ENCODE measurements at places on chromosomes 1 and 21. TPM values are rescaled to one million over a fixed set of nuclear protein-coding genes. Genes with fewer than 3 reads are reported as not detected.

GRCh38 chr1:156659661-156659987, 17.6 kb downstream of the NES start:
- peak overlapping the region; percentile 26 for H3K27ac ChIP-seq
- H3K4me3 ChIP-seq, result peak overlapping the region; percentile 30
- no peak for DNase-seq
- no peaks in the 10 kb centered on the region for H3K36me3 ChIP-seq

TIPRL gene
- total RNA-seq, result 37.2 TPM

CFAP74 gene
- 0.10 TPM for total RNA-seq

DNA sequence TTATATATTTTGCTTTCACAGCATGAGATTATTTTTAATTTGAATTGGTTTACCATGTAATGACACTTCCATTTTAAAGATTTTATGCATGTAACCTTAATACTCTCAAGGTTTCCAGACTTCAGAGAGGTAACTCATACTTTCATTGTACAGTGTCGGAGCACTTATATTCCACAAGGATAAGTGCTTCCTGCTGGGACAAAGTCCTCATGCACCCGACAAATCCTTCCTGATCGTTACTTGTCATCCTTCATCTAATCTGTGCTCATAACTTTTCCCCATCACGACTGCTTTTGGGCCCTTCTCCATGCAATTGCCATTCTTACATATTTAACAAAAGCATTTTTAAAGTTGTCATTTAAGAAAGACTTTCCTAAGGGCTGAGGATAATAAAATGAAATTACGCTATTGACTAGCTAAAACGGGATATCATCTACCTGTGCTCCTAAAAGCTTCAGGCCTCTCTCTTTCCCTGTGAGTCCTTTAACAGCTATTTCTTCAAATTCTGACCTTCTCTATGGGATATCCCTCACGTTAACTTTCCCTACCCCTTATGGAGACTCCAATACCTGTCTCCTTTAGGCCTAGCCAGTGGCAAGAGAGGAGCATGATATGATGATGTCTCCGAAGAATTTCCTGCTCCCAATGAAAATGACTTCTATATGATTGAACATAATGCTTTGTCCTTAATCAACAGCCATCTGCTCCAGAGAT, 59.3 kb downstream of the NCAM2 start:
- no peak for DNase-seq
- H3K4me1 ChIP-seq, result no peaks in the 10 kb centered on the region
- no peak overlapping the region for H3K27ac ChIP-seq
- no peaks in the 10 kb centered on the region for H3K36me3 ChIP-seq
- H3K27me3 ChIP-seq, result no peaks in the 10 kb centered on the region

DNA sequence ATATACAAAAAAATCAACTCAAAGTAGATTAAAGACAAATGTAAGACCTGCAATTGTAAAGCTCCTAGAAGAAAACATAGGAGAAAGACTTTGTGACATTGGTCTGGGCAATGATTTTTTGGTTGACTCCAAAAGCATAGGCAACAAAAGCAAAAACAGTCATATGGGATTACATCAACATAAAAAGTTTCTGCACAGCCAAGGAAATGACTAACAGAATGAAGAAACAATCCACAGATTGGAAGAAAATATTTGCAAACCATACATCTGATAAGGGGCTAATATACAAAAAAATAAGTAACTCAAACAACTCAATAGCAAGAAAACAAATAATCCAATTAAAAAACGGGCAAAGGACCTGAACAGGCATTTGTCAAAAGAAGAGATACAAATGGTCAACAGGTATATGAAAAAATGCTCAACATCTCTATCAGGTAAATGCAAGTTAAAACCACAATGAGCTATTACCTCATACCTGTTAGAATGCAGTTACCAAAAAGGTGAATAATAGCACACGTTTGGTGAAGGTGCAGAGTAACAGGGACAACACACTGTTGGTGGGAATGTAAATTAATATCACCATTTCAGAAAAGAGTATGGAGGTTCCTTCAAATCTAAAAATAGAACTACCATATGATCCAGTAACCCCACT, 173.7 kb upstream of the COA6 start:
- H3K36me3 ChIP-seq, result no peaks in the 10 kb centered on the region
- H3K4me1 ChIP-seq, result no peaks in the 10 kb centered on the region
- no peak overlapping the region for H3K27ac ChIP-seq

DNA sequence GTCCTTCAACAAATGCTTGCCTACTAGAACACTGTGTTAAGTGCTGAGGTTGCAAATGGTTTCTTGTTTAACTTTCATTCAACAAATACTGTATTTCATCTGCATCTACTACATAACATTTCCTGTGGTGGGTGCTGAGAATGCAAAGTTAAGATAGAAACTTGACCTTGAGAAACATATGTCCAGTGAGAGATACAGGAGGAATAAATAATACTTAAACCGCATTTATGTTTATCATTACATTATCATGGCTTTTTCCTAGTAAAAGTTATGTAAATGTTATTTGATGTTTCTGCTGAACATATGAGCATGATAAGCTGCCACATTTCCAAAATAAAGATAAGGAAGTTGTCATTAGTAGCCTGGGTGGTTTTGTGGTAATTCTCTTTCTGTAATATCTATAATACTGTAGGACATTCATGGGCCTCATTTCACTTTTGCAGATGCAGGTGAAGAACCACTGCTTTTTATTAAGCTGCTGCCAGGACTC, 590.4 kb downstream of the PLPP3 start:
- no peaks in the 10 kb centered on the region for H3K4me1 ChIP-seq
- H3K4me3 ChIP-seq, result no peak overlapping the region
- H3K27ac ChIP-seq, result no peak overlapping the region
- DNase-seq, result no peak

SMIM34 gene
- not detected for total RNA-seq

GRCh38 chr1:50135716-50136115, 27.0 kb downstream of the ELAVL4 start:
- no peaks in the 10 kb centered on the region for H3K36me3 ChIP-seq
- DNase-seq, result no peak
- no peak overlapping the region for H3K27ac ChIP-seq
- H3K4me1 ChIP-seq, result no peaks in the 10 kb centered on the region
- H3K27me3 ChIP-seq, result no peaks in the 10 kb centered on the region
- H3K4me3 ChIP-seq, result no peak overlapping the region

GPX7 gene
- 1.8 TPM for total RNA-seq

- H3K36me3 ChIP-seq, result no peaks in the 10 kb centered on the region
- H3K27me3 ChIP-seq, result no peaks in the 10 kb centered on the region
Measured at GRCh38 chr1:2583331-2583791, 3.2 kb upstream of the PRXL2B start.

GRCh38 chr1:28560886-28561285, 8.0 kb downstream of the TRNAU1AP start:
- no peak overlapping the region for H3K4me3 ChIP-seq
- no peaks in the 10 kb centered on the region for H3K36me3 ChIP-seq
- no peaks in the 10 kb centered on the region for H3K27me3 ChIP-seq
- no peaks in the 10 kb centered on the region for H3K4me1 ChIP-seq
- no peak for DNase-seq
- H3K27ac ChIP-seq, result no peak overlapping the region

DNA sequence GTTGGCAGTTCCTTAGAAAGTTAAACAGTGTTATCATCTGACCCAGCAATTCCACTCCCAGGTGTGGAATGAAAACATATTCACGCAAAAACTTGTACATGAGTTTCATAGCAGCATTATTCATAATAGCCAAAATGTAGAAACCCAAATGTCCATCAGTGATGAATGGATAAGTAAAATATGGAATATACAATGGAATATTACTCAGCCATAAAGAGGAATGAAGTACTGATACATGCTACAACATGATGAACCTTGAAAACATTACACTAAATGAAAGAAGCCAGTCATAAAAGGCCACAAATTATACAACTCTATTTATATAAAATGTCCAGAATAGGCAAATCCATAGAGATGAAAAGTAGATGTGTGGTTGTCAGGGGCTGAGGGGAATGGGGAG, 53.5 kb downstream of the RRAGC start:
- no peaks in the 10 kb centered on the region for H3K36me3 ChIP-seq
- peaks cover 33% of the 10 kb centered on the region for H3K27me3 ChIP-seq
- H3K4me1 ChIP-seq, result no peaks in the 10 kb centered on the region
- no peak overlapping the region for H3K27ac ChIP-seq

PYGO2 gene
- 25.8 TPM for total RNA-seq

- no peak overlapping the region for H3K27ac ChIP-seq
- H3K4me1 ChIP-seq, result no peaks in the 10 kb centered on the region
- no peaks in the 10 kb centered on the region for H3K36me3 ChIP-seq
- DNase-seq, result no peak
- H3K27me3 ChIP-seq, result no peaks in the 10 kb centered on the region
- no peak overlapping the region for H3K4me3 ChIP-seq
Measured at GRCh38 chr1:243229526-243229925, 25.6 kb downstream of the CEP170 start.

SLAMF7 gene
- total RNA-seq, result 7.0 TPM

- DNase-seq, result no peak
- H3K27me3 ChIP-seq, result peaks cover 9% of the 10 kb centered on the region
- H3K4me1 ChIP-seq, result peaks cover 14% of the 10 kb centered on the region
Measured at GRCh38 chr1:41357451-41358101, 3.7 kb upstream of the FOXO6 start.

DNA sequence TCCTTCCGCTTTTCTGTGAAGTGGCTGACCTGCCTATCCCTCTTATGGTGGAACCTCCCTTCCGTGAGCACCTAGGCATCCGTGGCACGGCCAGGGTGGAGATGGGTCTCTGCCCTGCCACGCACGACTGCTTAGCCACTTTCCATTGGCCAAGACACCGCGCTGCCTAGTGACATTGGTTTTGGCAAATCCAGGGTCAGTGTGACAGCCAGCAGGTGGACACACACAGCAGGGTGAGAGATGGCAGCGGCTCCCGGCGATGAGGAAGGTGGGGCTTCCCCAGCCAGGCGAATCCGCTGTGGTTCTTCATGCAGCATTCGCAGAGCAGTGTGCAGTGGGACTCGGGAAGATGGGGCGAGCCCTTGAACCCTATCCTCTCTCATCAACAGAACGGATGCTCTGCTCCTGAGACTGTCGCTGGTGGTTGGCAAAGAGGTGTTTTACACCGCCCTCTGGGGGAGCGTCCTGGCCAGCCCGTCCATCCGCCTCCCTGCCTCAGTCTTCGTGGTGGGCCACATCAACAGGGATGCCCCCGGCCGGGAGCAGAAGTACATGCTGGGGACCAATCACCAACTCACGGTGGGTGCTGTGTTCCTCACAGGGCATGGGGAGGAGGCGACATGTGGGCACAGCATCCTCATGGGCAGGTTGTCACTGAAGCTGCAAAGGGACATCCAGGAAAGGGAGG, 51.8 kb downstream of the DOP1B start:
- H3K27ac ChIP-seq, result no peak overlapping the region
- peaks cover 2% of the 10 kb centered on the region for H3K36me3 ChIP-seq
- H3K27me3 ChIP-seq, result no peaks in the 10 kb centered on the region
- DNase-seq, result no peak
- H3K4me3 ChIP-seq, result no peak overlapping the region
- H3K4me1 ChIP-seq, result no peaks in the 10 kb centered on the region

TSPEAR gene
- total RNA-seq, result not detected

Data from colonic mucosa (tissue), 4 donors.